ENCODE measurements at places on chromosomes 12 and 14. TPM values are rescaled to one million over a fixed set of nuclear protein-coding genes. Genes with fewer than 3 reads are reported as not detected.

GRCh38 chr12:106580671-106581508 lies 1.9 kb upstream of the RFX4 start:
- DNase-seq = no peak

The PTPN11 gene
- 92.8 TPM for total RNA-seq

DNA sequence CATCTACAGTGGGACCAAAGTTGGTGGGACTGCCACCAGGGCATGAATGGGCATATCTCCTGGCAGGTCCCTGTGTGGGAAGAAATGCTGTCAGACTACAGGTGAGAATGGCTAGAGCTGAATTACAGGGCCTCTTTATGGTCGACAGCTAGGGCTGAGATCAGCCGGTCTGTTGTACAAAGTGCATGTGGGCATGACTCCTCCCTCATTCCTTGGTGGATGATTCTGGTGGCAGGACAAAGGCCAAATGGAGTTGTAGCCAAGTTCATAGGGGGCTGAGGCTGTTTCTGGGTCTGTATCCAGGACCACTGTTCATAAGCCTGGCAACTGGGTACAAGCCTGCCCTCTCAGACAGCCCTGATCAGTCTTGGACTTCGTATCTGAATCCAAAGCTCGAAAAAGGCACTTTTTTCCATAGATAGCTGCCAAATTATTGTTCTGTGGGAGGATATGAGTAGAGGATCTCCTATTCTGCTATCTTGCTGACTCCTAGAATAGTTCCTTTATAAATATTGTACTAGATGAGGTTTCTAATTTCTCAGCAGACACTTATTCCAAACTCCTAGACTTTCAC lies 460.8 kb downstream of the TMEM117 start:
- DNase-seq = no peak

The MUCL1 gene
- not detected for total RNA-seq

- DNase-seq = no peak
Observed at GRCh38 chr14:101473045-101473729, 88.1 kb upstream of the DIO3 start.

GRCh38 chr14:71193663-71194062 lies 286.4 kb downstream of the PCNX1 start:
- no peak for DNase-seq

All from myocyte (in vitro differentiated cells).